ENCODE measurements at places on chromosomes 3 and 15.

- no peak for DNase-seq
Observed at GRCh38 chr15:69704700-69705099, 252.1 kb downstream of the RPLP1 start.

DNA sequence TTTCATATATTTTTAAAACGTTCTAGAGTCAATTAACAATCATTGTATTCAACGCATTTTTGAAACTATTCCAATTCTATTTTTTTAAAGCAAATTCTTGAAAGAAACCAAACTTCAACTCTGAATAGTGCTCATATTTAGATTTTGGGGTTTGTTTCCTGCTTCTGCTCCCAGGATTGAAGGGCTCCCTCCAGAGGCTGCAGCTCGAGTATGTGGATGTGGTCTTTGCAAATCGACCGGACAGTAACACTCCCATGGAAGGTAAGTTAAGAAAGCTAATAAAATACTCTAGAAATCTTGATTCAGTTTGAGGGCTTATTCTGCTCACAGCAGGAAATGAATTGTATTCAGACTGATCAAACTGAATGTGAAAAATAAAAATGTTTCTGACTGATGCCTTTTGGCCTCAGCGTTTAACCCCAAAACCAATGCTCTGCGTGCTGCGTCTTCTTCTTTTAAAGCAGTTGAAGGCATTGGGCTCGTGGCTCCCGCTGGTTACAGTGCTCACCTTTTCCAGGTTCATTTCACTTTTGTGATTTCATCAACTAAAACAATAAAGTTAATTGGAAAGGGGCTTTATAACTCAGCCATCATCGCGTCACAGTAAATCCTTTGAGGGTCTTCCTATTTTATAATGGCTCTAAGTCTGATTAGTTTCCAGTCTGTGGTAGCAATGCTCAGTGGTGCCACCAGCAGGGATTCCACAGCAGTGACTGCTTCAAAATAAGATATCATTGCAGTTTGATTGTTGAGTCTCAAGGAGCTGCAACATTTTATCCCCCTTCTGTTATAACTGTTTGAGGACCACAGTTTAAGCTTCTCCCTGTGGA is 80.1 kb downstream of the SSR3 start:
- DNase-seq: no peak

GRCh38 chr15:41556677-41557076 is 2.3 kb upstream of the TYRO3 start:
- DNase-seq: no peak

DNA sequence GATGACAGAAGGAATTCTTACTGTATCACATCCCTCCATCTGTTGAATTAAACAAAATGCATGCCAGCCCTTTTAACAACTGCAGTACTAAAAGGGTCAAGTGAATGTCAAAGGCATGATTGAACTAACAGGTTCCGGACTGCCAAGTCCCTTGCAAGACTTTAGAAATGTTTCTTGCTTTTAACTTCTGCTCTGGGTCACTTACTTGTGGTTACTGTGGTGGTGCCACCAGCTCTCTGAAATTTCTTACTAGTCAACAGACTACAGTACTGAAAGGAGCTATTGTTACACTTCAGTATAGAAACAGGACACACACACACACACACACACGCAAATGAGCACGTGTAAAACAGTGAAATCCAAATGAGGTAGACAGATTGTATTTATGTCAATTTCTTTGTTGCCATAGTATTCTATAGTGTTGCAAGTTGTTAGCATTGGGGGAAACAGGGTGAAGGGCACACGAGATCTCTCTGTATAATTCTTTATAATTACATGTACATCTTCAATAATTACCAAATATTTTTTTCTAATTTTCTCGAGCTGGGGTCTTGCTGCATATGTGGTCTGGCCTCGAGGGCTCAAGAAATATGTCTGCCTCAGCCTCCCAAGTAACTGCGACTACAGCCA is 79.9 kb upstream of the SLC25A26 start:
- DNase-seq: no peak

- DNase-seq: no peak
Observed at GRCh38 chr3:61724183-61724582, 162.8 kb downstream of the PTPRG start.

- no peak for DNase-seq
Observed at GRCh38 chr3:74651292-74651691, 36.8 kb upstream of the CNTN3 start.

DNA sequence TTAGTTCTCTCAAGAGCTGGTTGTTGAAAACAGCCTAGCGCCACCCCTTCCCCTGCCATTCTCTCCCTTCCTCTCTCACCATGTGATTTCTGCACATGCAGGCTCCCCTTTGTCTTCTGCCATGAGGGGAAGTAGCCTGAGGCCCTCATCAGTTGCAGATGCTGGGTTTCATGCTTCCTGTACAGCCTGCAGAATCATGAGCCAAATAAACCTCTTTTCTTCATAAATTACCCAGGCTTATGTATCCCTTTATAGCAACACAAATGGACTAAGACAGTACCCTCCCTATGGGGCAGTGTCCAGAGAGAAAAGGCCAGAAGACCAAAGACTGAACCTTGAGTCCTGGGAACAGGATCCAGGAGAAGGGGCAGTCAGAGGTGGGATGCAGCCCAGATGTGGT is 54.7 kb downstream of the CLEC3B start:
- DNase-seq: no peak

DNA sequence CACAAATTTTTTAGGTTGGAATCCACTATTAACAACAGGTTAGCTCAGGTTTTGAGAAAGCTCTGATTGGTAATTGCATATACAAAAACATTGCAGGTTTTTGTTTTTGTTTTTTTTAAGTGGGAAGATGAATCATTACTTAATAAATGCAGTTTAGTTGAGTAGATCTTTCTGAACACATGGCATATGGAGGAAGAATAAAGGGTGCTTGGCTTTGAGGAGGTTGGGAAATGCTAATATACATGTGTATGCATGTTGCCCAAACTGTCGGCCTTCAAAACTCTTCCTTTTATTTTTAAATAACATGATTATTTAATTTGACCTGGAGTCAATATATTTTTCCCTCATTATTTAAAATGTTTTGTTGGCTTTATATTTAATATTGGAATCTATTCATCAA is 32.8 kb downstream of the ZBTB38 start:
- no peak for DNase-seq

GRCh38 chr3:36871379-36872126 is 73.3 kb downstream of the TRANK1 start:
- no peak for DNase-seq

All from CD4-positive, CD25-positive, alpha-beta regulatory T cell (primary cell).